ENCODE measurements at places on chromosomes 13 and 19.

DNA sequence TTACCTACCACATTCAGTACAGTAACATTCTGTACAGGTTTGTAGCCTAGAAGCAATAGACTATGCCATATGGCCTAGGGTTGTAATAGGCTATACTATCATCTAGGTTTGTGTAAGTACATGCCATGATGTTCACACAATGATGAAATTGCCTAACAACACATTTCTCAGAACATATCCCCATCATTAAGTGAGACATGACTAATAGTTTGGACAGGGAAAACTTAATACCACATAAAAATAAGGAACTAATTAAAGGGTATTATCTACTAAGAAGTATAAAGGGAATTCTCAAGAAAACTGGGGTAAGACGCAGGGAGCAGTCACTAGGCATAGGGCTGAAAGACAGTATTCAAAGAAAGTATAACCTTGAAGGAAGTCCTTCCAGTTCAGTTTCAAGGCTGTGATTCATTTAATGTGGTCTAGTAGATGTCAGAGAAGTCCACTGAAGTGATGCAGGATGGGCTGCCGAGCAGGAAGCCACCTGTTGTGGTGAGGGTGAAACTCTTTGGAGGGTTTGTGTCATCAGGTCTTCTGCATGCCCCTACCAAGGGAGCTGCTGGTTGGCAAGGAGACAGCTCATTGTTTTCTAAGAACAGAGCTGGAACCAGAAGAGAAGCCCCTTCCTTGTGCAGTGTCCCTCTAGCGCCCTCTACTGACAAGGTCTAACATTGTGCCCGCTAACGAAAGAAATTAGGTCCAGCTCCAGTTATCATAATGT lies 122.9 kb downstream of the OLFM4 start:
- no peak for DNase-seq

- peak; percentile 67 for DNase-seq
Observed at GRCh38 chr19:11422163-11423065, 3.3 kb upstream of the RGL3 start.

DNA sequence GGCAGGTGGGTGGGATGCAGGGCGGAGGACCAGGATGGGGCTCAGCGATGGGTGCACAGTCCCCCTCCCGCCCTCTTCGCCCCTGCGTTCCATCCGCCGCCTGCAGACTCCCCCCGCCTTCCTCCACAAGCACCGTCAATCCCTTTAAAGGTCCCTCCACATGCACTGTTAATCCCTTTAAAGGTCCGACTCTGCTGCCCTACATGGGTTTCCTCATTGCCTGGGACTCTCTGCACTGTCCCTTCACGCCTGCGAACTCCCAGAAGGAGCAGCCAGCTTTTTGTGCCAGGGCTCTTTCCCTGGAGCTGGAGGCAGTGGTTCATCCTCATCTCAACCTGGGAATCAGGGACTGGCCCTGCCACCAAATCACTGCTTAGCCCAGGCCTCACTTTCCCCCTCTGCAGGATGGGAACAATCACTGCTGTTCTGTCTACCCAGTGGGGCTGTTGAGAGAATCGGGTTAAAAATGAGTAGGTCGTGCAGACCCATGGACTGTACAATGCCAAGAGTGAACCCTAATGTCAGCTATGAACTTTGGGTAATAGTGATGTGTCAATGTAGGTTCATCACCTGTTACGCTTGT lies 20.4 kb downstream of the ZNF574 start:
- no peak for DNase-seq

- DNase-seq: no peak
Observed at GRCh38 chr13:76329004-76329403, 557.2 kb downstream of the KCTD12 start.

DNA sequence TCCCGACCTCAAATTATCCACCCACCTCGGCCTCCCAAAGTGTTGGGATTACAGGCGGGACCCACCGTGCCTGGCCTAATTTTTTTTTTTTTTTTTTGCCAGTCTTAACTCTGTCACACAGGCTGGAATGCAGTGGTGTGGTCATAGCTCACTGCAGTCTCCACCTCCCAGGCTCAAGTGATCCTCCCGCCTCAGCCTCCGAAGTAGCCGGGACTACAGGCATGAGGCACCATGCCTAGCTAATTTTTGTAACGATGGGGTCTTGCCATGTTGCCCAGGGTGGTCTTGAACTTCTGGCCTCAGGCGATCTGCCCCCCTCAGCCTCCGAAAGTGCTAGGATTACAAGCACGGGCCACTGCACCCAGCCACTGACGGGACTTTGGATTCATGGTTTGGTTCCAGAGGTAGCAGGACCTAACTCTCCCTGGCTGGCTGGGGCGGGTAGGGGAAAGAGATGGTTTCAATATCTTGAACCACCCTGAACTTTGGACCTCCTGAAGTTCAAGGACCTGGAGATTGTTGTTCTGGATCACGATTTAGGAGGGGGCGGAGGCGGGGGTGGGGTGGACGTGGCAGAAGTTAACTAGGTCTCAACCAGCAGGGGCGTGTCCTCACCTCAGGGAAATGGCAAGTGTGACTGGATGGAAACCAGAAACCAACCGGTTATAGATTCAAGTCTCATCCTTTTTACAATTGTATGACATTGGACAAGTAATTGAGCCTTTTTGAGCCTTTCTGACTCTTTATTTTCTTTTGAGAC lies 40.8 kb downstream of the IER2 start:
- no peak for DNase-seq

DNA sequence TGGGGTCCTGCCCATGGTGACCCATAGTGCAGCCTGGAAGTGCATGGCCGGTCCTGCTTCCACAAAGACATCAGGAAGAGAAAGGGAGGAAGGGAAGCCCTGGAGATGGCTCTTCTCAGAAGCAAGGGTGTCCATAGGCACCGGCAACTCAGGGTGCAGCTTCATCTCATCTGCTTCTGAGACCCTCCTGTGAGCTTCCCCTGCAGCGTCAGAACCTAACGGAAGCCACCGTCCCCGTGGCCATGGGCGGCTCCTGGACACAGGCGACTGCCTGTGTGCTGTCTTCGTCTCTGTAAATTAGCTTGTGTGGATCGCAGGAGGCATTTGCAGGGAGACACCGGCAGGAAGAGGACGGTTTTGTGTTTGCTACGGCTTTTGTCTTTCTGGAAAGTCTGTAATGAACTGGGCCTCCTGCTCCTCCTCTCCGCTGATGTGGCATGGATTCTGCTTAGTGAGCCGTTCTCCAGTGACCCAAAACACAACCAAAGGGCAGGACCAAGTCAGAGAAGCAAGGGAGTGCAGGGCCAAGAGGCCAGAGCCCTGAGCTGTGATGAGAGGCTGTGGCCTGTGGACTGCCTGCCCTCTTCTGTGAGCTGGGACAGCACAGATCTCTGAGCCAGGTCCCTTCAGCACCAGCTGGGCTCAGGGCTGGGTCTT lies 2.5 kb downstream of the ATP4B start:
- no peak for DNase-seq

- DNase-seq: no peak
Observed at GRCh38 chr13:41139296-41139966, 6.8 kb upstream of the KBTBD6 start.

DNA sequence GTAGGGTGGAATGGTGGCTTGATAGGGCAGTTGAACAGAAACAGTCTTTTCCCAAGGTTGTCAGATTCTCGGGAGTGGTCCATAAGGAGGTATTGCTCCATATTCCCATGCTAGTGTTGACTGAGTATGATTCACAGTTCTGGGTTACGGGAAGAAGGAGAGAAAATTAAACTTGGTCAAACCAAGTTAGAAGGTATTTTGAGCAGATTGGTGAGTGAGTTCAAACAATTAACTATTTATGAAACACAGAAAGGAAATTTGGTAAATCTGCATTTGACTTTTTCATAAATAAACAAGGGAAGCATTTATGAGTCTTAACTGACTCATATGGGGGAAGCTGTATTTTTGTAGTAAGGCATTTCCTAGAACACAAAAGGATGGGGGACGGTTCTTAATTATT lies 2419.4 kb downstream of the PCDH9 start:
- DNase-seq: no peak

DNA sequence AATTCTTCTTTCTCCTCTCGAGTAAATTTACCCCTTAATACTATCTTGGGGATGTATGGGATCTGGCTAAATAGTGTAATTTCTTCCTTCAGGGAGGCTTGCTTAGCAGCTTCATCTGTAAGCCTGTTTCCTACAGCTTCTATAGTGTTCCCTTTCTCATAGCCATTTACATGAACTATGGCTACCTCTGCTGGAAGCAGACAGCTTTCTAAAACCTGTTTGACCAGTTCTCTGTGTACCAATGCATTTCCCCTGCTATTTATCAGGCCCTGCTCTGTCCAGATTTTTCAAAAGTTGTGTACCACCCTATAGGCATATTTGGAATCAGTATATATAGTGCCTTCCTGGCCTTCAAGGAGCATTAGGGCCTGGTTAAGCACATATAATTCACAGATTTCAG lies 113.6 kb upstream of the PCDH9 start:
- no peak for DNase-seq

DNA sequence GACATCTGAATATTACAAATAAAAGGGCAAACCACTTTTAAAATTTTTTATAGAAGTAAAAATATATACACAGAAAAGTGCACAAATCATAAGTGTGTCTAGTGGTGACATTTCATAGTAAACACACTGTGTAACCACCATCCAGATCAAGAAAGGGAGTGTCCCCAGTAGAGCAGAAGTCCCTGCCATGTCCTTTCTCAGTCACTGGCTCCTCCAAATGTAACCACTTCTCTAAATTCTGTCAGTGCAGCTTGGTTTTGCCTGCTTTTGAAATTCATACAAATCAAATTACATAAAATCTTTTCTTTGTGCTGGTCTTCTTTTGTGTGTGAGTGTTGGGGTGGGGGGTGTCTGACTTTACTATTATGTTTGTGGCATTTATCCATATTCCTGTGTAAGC lies 116.5 kb downstream of the RBM26 start:
- DNase-seq: no peak

- DNase-seq: peak; percentile 10
Observed at GRCh38 chr13:101258071-101258470, 158.2 kb downstream of the NALCN start.

DNA sequence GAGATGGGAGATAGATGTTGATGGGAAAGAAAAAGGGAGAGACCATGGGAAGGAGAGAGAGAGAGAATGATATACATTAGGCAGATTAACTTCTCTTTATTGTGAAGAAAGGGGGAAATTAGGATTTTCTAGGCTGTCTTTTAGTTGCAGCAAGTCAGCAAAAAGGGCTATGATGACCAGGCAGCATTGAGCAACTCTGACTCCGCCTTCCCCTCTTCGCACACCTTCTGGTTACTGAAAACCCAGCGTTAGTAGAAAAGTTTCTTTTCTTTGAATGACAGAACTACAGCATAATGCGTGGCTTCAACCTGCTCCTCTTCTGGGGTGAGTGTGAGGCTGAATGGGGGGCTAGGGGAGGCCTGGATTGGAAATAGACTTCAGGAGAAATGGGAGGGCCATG lies at the start of gene ADGRE1:
TSS of gene ADGRE1 (plus strand) at position 264 of the 400 bp plus-strand sequence. CDS start at position 294, 30 bp downstream.
- no peak for DNase-seq

DNA sequence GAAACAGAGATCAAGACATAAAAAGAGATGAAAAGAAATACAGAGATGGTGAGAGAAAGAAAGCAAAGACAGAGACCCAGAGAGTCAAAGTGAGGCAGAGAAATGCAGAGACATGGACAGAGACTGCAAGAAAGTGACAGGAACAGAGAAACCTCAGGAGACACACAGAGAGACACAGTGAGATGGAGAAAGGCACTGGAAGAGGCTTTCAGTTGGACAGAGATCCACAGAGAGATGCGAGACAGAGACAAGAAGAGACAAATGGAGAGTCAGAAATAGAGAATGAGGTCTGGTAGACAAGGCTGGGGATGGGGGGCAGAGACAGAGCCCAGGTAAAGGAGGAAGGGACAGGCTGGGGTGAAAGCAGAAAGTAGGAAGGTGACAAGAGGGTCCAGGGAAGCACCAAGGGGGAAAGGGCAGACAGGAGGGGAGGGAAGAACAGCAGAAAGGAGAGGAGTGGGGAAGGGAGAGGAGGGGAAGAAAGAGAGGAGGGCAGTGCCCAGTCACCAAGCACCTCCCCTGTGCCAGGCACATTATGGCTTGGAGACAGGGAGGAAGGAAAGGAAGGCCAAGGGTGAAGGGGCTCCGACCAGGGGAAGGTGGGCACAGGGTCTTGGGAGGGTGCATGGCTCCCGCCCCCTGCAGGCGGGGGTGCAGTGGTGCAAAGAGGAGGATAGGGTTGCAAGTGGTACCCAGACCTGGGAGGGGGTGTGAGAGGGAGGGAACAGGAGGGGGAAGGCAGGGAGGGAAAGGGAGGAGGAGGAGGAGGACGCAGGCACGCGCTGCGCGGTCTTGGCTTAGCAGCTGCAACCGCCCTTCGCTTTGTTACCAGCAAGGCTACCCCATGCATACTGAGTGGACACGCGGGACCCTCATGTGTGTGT lies 38.4 kb downstream of the DEDD2 start:
- no peak for DNase-seq

GRCh38 chr19:47628078-47628771 lies 19.3 kb downstream of the BICRA start:
- no peak for DNase-seq

DNA sequence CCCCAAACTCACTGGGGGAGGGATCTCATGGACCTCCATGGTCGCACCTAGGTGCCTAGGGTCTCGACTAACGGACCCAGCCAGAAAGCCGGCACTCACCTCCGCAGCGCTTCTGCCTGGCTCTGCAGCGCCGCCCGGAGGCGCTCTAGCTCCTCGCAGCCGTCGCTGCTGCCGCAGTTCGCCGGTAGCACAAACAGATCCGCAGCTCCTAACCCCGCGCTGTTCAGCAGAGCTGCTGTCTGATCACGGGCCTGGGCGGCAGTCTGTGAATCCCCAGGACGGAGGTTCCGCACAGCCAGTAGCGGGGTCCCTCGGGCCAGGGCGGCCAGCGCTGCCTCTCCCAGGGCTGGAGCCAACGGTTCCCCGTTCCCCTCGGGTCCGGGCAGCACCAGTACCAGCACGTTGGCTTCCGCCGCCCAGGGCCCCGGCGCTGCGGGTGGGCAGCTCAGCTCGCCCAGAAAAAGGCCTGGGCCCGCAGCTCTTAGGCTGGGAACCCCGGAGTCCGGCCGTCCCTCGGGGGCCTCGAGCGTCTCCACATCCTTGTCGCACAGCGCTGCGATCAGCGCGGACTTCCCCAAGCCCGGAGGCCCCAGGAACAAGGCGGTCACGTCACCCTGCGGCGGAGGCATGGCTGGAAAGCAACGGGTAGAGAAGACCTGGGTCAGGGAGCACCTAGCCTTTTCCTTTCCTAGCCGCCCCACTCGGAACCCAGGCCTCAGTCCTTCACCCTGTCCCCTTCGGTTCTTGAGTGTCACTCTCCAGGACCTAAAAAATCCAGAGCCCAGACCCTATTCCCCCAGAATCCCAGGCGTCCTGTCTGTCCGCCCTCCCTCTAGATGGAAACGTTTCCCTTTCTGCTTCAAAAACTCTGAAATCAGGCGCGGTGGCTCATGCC lies 977 bp downstream of the IRGQ start:
- DNase-seq: peak; percentile 66

- DNase-seq: no peak
Observed at GRCh38 chr13:34152409-34152808, 334.5 kb downstream of the RFC3 start.
